ENCODE measurements at places on chromosomes 7 and 10. TPM values are rescaled to one million over a fixed set of nuclear protein-coding genes. Genes with fewer than 3 reads are reported as not detected.

- DNase-seq: no peak
Measured at GRCh38 chr10:12048547-12048946, 5.9 kb upstream of the UPF2 start.

Gene SGPL1
- polyA plus RNA-seq: 5.9 TPM

DNA sequence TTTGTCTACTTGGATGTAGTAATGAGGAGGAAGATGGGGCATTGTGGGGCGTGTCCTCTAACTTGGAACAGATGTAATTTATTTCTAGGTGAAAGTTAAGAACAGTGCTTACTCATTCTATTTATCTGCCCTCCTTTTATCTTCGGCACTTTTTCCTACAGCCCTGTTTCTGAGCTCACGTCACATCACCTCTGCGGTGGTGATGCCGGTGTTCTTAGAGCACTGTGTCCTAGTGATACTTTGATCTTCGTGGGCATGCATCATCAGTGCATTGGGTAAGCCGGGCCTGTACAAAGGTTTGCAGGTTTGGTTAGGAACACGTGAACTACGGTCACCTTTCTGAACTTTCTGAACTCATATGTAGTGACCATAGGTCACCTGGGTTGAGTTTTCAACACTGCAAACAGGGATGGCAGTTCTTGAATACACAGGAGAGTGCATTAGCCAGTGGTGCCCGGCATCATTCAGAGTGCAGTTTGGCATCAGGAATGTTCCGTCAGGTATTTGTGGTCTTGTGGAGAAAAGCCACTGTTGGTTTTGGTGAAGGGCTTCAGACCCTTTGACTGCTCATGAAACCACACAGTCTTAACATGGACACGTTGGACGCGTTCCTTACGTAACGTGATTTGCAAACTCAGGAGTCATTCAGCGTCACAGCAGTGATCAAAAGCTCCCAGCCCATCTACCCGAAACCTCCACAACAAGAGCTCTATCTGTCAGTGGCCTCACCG lies 5.6 kb downstream of the POR start:
- DNase-seq: no peak

Gene BCCIP
- 56.1 TPM for polyA plus RNA-seq

- no peak for DNase-seq
Measured at GRCh38 chr10:7084280-7085005, 326.4 kb downstream of the SFMBT2 start.

Gene ENTPD1
- polyA plus RNA-seq: 4.9 TPM

GRCh38 chr10:68955355-68955831 lies 577 bp upstream of the DDX21 start:
- DNase-seq: no peak

Gene TFR2
- polyA plus RNA-seq: 0.29 TPM

DNA sequence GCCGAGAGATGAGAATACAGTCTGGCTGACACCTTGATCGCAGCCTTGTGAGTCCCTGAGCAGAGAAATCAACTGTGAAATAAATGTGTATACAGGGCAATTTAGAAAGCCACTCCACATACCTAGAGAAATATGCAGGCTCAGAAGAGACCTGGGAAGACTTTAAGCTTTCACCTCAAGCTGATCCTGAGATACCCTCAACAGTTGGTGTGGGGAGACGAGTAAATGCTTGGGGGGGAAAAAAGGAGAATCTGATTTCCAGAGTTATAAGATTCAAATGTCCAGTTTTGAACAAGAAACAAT lies 123.5 kb downstream of the SMURF1 start:
- no peak for DNase-seq

All from heart right ventricle (tissue), 16 donors.